ENCODE measurements at places on chromosomes 12 and 14.

- no peak for DNase-seq
Measured at GRCh38 chr12:121932176-121932536, 13.8 kb downstream of the CFAP251 start.

DNA sequence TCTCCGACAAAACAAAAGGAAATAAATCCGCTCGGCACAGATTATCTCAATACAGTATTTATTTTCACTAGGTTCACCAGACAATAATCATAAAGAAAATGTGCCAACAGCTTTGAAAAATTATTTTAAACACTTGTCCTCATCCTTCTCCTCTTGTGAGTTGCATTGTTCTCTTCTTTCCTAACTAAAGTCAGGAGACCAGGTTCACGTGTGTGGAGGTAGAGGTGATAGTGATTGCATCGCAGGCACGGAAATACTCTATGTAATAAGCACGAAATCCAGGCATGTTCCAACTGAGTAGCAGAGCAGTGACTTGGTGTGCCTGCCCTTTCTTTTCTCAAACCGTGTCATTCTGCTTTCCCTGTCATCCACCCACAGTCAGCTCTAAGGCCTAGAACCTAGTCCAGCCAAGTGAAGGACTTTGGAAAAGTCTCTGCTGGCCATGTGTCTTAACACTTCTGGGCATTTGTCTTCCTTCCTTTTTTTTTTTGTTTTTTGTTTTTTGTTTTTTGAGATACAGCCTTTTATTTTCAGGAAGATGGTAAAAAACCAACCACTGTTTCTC, 939 bp upstream of the SEL1L start:
- DNase-seq: no peak

DNA sequence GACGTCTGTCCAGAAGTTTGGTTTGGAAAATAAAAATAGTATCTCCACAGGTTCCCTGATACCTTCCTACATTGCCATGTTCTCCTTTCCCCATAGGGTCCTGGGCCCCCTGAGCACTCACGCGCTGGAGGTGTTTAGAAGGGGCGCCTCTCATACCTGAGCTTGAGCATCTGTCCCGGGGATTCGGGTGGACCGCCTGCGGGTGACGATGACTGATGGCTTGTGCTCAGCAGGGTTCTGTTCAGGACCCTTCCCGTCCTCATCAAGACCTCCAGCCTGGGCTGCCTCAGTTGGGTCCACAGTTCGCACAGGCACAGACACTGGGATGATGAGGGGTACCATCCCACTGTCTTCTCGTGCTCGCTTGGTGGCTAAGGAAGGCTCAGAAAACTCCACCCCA, 22.7 kb upstream of the PNMA1 start:
- DNase-seq: no peak

DNA sequence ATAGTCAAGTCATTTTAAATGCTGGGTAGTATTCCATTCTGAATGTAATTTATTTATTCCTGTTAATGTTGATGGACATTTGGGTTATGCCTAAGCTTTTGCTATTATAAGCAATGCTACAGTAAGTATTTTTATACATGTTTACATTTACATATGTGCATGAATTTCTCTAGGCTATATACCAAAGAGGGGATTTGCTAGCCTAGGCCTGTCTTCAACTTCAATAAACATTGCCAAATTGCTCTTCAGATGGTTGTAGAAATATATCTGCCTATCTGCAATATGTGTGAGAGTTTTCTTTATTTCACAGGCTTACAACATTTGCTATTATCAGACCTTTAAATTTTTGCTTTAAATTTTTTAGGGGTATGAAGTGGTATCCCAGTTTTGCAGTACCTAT, 87.0 kb downstream of the MIPOL1 start:
- no peak for DNase-seq

DNA sequence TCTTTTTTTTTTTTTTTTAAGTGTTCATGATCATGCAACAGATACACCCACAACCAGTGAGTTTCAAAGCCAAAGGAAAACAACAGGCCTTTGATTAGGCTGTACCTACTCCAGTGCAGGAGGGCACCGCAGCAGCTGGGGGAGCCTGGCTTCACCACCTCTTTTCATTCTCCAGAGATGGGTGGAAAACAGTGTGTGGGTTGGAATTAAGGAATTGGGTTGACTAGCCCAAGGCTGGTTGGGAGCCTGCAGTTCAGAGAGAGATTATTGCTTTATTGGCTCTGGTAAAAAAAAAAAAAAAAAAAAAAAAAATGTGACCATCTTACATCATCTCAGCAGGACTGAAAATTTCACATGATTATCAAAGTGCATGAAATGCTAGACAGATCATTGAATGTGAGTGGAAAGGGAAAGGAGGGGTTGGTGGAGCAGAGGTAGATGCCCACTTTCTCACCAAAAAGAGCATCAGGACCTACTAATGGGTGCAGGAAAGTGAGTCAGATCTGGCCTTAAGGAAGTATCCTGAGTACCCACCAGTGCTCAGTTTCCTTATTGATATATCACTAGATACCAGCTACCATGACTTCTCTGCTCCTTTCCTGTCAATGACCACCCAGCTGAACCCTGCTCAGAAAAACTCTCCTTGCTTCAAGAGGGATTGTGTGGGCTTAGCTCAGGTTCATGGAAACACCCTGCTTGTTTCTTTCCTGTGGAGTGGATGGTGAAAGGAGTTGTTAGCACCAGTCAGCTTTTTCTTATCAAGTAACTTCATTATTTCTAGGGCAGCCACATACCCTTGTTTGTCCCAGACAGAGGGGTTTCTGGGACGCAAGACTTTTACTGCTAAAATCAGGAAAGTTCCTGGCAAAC, 54.8 kb upstream of the DYRK2 start:
- DNase-seq: no peak

GRCh38 chr14:53549956-53550355, 396.8 kb upstream of the DDHD1 start:
- no peak for DNase-seq

GRCh38 chr14:72594099-72594901, 299.6 kb downstream of the DPF3 start:
- DNase-seq: no peak

GRCh38 chr14:75293920-75294648, 15.5 kb downstream of the FOS start:
- peak; percentile 93 for DNase-seq

GRCh38 chr14:28773176-28773575, 6.6 kb downstream of the FOXG1 start:
- no peak for DNase-seq

- DNase-seq: peak; percentile 38
Measured at GRCh38 chr14:60250257-60251035, 1.4 kb downstream of the PPM1A start.

- DNase-seq: no peak
Measured at GRCh38 chr14:81970307-81970706, 436.7 kb upstream of the SEL1L start.

- no peak for DNase-seq
Measured at GRCh38 chr12:48012070-48012469, 7.8 kb upstream of the COL2A1 start.

DNA sequence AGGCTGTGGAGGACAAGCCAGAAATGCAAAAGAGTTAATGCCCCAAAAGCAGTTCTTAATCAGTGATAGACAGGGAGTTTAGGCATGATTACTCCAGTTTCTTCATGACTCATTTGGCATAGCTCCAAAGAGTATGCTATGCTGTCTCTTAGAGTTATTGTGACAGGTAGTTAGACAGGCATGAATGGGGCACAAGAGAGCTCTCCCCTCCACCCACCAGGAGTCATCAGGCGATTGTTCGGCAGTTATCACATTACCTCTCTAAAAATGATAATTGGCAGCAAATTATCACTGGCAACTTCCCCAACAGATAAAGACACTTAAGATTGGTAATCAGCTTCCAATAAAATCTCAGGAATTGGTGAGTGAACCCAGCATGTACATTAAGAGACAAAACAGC, 320.1 kb downstream of the DAD1 start:
- peak; percentile 57 for DNase-seq

GRCh38 chr14:24430682-24431568, 1.2 kb downstream of the KHNYN start:
- peak; percentile 23 for DNase-seq

- DNase-seq: no peak
Measured at GRCh38 chr12:68539615-68539952, 71.1 kb upstream of the RAP1B start.

- DNase-seq: peak; percentile 86
Measured at GRCh38 chr12:92602476-92602875, 100.3 kb upstream of the PLEKHG7 start.

DNA sequence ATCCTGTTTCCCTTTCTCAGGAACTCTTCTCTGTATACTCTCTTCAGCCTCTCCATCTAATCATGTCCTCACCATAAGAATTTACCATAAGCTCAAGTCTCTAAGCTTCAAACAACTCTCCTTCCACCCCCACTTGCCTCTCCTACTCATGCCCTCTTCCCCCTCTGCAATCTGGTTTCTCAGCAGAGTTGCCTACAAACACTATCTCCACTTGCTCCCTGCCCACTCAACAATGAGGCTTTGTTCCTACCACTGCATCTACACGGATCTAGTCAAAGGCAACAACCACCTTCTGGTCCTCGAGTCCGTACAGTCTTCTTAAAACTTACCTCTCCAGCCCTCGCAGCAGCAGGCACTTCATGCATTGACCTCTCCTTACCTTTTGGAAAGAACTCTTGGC, 17.2 kb upstream of the FBLN5 start:
- no peak for DNase-seq

GRCh38 chr14:104334424-104335161, 196.2 kb downstream of the KIF26A start:
- no peak for DNase-seq

DNA sequence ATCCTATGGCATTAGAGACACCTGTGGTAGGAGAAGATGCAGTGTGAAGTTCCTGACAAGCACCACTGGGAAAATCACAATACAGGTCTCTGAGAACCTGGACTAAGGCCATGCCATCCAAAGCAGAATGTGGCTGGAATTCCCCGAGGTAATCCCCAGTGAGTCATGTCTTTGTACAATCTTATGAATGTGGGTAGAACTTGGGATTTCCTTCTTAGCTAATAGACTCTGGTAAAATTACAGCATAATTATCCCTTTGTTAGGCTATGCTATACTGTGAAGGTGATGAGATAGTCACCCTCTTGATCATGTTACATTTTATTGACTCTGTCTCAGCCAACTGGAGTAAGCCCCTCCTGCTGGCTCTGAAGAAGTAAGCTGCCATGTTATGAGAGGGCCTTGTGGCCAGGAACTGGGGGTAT, 224.3 kb upstream of the DCN start:
- peak; percentile 88 for DNase-seq

DNA sequence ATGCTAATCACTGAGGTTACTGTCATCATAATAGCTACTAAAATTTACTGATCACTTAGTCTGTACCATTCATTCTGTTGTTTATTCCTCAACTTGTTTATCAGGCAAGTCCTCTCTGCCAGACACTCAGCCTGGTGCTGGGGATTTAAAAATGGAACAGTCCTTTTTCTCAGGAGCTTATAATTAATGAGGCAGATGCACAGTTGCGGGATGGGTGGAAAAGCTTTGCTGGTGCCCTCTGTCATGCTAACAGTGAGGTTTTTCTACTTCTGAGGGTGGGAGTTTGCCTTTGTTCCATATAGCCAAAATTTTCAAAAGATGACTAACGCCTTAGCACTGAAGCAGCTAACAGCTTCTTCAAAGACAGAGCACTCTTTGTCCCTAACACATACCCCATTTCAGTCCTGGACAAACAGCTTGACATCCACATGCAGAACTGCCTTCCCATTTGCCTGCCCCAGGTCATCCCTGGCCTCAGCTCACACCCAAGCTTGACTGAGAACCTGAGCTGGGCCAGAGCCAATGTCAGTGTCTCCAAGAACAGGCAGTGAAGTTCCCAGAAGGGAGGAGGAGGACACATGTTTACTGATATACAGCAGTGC, 30.8 kb upstream of the HSPB8 start:
- DNase-seq: peak; percentile 18

DNA sequence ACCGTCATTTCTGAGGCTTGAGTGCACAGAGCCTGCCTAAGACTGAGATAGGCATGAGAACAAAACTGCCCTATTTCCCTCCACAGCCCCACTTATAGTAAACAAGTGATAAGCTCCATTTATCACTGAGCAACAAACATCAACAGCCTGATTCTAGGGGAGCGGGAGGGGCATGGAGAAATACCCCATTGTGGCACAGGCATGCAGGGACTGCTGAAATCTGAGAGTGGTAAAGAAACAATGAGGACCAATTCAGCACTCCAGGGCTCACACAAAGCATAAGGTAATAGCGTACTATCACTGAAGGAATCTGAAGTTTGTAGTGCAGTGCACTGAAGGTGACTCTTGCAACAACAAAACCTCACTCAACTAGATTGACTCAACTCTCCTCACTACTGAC, 186.7 kb downstream of the ANO2 start:
- no peak for DNase-seq

GRCh38 chr14:73887694-73888459, 1.2 kb downstream of the ZNF410 start:
- DNase-seq: no peak

DNA sequence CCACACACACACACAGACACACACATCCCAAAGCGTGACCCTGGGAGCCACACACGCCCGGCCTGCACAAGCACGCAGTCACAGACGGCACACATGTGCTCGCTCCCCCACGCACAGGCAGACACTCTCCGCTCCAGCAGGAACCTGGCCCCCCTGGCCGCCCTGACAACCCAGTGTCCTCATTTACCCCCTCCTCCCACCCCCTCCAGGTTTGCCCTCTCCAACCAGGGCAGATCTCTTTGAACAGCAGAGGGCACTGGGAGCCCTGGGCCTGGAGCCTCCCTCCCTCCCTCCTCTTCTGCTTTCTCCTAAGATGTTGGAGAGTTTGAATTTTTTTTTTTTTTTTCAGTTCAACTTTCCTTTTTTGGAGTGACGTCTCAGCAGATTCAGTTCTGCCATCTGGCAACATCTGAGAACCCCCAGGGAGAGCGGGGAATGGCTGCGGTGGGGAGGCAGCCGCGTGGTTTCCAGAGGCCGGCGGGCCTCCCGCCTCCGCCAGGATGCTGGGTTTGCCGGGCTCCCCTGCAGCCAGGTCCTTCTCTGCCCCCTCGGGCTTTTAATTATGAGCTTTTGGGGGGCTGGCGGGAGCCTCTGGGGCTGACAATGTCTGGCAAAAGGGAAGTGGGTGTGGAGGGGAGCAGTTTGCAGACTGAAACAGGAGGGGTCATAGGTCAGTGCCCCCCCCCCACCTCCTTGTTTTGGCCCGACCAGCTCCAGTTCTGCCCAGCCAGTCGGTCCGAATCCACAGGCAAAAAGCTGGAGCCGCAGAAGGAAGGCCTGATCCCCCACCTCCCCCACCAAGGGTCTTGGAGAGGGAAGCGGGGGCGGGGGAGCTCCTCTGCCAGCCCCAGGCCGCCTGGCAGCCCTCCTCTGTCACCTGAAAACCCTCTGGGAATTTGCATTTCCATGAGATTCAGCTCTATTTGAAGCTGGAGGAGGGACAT, 1.3 kb upstream of the NCOR2 start:
- DNase-seq: peak; percentile 40

DNA sequence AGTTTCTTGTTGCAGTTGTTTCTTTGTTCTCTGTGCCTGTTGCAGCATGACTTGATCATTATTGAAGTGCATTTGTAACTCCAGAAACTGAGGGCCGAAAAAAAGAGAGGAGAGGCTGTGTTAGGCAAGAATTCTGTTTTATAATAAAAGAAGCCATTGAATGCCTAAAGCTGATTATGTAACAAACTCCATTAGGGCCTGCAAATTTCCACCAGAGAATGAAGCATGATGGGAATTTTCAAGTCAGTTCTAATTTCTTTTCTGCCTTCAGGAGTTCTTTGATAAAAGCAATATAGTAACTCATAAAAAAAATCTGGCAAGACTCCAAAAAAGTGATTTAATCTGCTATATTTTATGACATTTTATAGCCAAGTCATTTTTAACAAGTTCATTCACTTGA, 156.7 kb upstream of the RASSF8 start:
- DNase-seq: no peak

- peak; percentile 0 for DNase-seq
Measured at GRCh38 chr12:98022961-98023360, 492.4 kb upstream of the TMPO start.

All from HT1080 (cell line).